ENCODE measurements at places on chromosomes 7 and 10.
A peak's percentile ranks its signal among the peaks of the same experiment; 100 is the strongest.

- no peak for DNase-seq
Measured at GRCh38 chr10:30587522-30588031, 42.0 kb downstream of the LYZL2 start.

- no peak for DNase-seq
Measured at GRCh38 chr7:22772885-22773284, 45.9 kb downstream of the IL6 start.

DNA sequence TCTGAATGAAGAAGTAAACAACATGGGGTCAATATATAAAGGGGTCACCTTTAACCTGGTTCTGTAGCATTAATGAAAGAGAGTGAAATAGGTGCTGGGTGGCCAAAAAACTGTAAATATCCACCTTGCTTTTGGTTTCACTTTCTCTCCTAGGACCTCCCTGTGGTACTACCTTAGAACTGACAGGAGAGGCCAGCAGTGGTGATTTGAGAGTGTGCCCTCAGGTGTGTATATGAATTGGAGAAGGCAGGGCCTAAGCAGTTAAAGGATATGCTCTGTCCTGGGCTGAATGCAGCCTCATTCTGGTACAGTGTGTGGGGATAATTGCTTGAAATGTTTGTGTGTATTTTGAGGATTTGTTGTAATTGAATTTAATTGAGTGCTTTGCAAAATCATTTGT lies 62.0 kb downstream of the BBS9 start:
- no peak for DNase-seq

DNA sequence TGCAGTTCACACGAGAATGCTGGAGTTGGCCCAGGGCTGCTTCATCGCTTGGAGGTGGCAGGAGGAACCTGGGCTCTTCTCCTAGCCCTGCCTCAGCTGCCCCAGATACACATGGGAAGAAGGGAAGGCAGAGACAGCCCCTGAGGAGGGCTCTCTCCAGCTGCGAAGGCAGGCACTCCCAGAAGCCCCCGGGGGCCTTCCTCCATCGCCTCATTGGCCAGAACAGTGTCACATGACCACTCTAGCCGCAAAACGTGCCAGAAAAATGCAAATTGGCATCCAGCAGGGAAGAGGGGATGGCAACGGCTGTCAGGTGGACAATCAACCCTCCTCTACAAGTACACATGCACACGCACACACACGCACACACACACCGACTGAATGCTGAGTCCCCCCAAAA lies 217.8 kb upstream of the FRMD4A start:
- no peak for DNase-seq

DNA sequence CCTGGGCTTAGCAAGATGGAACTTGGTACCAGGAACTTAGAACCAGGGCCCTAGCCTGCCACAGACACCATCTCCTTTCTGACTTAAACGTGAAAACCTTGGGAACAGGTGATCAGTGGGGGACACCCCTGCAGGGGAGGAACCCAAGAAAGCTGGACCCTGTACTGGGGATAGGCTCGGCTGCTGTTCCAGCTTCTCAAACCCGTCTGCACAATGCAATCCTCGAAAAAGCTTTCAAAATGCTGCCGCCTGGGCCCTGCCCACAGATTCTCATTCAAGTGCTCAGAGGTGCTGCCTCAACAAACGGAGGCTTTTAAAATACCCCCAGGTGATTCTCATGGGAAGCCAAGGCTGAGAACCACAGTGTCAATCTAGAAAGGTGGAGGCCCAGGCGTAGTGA lies 169.7 kb downstream of the ARHGAP21 start:
- no peak for DNase-seq

GRCh38 chr10:30055226-30055662 lies 4.1 kb downstream of the JCAD start:
- DNase-seq: peak; percentile 34

Measured in adipocyte (in vitro differentiated cells).